ENCODE measurements at places on chromosomes 6 and 20.
A peak's percentile ranks its signal among the peaks of the same experiment; 100 is the strongest.

- no peak for DNase-seq
These were observed 930.3 kb downstream of the QKI start for GRCh38 chr6:164344801-164345291.

GRCh38 chr20:56690531-56691175 is 61.5 kb downstream of the TFAP2C start:
- no peak for DNase-seq

DNA sequence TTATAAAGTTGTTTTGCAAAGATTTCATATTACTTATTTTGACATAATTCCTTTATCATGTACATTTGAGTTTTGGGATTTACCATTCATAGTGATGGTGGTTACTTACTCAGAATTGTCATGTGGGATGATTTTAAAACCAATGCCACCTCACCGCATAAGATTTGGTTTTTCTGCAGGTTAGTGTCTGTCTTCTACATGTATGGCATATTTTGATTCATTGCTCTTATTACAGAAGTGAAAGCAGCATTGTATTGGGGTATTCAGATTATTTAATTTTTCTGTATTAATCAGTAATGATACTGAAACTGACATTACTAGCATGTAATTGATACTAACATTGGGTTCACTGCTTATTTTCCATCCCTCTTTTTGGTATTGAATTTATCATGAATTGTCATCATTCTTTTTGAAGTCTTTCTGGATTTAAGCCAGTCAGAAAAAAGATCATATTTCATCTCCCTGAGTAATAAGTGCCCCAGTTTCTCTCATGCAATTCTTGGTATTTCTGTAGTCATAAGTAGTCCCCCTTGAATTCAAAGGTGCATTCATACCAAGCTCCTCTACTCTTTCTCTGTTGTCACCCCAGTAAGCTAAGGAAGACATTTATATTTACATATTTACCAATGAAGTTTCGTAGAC is 176.6 kb downstream of the BCKDHB start:
- DNase-seq = no peak

- no peak for DNase-seq
These were observed 264.5 kb downstream of the CDH4 start for GRCh38 chr20:61516346-61517208.

DNA sequence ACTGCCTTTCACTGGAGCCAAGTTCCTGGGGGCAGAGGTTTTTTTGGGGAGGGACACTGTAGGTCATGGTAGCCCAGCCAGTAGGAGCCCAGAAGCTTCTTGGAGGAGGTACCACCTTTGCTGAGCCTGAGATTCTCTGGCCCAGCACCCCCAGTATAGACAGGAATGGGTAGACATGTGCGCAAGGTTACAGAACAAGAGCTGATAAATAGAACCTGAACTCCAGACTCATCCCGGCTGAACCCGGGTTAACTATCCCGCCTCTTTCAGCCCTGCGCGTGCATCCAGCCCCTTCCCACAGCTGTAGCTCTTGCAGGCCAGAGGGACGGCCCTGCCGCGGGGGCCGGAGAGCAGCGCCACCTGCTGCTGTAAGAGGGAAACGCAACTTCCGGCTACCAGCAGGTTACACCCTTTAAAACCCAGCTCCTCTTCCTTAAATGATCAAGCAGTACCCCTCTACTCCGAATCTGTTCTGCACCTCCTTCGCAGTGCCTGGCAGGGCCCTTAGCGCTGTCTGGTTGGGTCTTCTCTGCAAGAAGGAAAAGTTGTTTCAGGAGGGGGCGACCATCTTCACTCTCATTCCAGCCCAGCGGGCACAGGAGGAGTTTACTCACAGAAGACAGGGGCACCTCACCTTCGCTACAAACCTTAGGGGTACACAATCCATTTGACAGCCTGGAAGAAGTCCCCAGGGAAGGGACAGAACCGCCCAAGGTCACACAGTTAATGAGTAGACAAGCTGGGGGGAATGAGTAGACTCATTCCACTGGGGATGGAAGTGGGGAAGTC is 7.5 kb downstream of the SRXN1 start:
- DNase-seq = peak; percentile 18

DNA sequence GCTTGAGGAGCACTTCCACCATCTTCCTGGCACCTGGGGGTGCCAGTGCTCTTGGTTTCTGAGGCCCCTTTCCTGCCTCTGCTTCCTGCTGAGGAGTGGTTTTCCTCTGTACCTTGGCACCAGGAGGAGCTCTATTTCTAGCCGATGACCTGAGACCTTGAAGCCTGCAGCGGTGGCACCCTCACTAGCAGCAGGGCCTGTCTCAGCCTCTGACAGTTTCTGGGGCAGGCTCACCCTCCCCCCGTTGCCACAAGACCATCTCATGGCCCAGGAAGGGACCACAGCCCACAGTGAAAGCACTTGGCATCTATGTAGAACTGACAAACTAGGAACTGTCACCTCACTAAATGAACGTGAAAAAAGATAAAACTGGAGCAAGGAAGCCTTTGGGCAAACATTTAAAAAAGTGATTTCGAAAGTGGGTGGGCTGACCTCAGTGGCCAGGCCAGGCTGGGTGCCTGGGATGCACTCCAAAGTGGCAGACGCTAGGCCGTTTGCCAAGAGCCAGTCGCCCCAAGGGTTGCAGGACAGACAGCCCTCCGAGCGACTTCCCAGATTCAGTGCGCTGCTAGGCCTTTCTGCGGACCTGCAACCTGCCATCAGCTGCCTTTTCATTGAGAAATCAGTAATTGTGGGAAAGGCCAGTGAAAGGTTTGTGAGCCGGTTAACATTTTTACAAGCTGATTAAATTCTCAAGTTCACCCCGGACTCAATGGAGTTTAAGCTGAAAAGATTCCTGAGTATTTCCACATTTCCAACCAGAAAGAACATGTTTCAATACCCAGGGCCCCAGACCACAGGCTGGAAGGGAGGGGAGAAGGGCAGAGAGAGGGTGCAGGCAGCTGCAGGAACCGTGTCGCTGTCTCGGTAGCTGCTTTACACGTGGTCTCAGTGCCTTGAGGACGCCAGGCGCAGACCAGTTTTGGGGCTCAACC is 303.7 kb downstream of the ESR1 start:
- DNase-seq = no peak

GRCh38 chr6:127199470-127199869 is 67.2 kb upstream of the RNF146 start:
- DNase-seq = no peak

DNA sequence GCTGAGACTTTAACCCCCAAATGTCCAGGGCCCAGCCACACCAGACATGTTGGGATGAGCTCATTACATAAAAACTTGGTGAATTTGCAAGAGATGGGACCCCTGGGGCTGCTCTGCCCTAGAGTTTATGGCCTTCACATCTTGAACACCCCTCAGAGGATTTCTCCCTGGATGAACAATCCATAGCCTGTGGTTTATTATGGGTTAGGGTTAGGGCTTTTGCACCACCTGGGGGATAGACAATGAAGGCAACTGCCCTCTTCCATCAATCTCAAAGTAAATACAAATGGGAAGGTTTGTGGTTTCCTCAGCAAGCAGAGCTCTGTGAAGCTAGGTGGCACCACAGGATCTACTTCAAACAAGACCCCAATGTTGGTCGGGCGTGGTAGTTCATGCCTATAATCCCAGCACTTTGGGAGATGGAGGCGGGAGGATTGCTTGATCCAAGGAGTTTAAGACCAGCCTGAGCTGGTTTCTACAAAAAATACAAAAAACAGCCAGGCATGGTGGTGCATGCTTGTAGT is 17.4 kb downstream of the SPINT3 start:
- no peak for DNase-seq

DNA sequence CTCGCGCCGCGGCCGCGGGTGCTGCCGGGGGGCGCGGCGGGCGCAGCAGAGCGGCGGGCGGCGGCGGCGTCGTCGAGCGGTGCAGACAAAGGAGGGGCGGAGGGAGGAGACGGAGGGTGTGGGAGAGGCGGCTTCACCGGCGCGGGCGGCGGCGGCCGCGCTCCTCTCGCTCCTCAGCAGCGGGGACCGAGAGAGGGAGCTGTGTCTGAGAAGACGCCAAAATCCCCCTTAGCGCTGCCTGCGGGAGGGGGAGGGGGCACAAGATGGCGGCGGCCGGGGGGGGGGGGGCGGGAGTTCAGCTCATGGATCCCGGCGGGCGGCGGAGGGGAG is 296 bp downstream of the ADNP start:
- no peak for DNase-seq

- DNase-seq = no peak
These were observed 22.7 kb downstream of the MRPL14 start for GRCh38 chr6:44104481-44105021.

- no peak for DNase-seq
These were observed 127.9 kb upstream of the ADGRF1 start for GRCh38 chr6:47169785-47170616.

- no peak for DNase-seq
These were observed 57.4 kb downstream of the SYTL3 start for GRCh38 chr6:158707120-158707820.

DNA sequence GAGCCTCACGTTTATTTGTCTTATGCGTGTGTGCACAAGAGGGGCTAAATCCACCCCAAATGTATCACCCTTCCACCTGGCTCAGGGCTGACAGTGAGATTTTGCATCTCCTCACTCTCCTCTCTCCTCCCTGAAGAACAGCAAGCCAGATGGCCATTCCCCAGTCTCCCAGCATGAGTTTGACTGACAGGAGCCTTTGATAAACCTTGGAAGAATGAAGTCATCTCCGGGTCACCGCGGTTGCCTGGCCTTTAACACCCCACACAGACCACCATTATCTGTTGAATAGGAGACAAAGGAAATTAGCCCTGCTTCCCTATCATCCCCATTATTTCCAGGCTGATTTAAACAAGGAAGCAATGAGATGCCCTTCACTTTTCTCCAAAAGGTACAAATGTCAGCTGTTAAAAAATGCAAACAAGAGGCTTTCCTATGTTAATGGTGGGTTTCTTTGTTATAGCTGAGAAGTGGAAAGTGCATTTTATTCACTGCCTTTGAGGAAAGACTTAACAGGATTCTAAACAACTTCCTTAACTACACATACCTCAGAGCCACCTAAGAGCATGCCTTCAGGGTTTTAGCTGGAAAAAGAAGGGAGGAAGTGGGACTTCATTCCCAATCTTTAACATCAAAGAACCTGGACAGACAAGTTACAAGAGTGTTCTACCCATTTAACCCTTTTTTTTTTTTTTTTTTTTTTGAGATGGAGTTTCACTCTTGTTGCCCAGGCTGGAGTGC is 524.8 kb upstream of the ID4 start:
- DNase-seq = no peak

- no peak for DNase-seq
These were observed 164.4 kb upstream of the JARID2 start for GRCh38 chr6:15081447-15081846.

GRCh38 chr20:3121955-3122610 is 37.6 kb upstream of the AVP start:
- DNase-seq = no peak

DNA sequence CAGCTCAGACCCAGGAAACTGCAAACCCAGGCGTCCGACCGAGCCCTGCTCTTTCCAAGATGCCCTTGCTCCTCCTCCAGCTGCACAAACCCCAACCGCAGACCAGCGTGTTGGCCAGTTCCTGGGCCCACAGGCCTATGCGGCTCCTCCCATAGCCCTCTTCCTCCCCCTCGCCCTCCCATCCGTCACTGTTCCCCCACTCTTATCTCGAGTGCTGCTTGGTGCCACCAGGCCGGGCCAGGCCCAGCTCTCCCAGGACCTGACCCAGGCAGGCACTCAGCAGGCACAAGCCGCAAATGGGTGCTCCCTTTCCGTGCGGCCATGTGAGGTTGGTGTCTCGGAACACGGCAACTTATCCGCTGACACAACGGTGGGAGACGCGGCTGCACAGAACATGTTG is 28.6 kb downstream of the ADRM1 start:
- DNase-seq = no peak

GRCh38 chr20:59866338-59866737 is 67.1 kb downstream of the SYCP2 start:
- no peak for DNase-seq

DNA sequence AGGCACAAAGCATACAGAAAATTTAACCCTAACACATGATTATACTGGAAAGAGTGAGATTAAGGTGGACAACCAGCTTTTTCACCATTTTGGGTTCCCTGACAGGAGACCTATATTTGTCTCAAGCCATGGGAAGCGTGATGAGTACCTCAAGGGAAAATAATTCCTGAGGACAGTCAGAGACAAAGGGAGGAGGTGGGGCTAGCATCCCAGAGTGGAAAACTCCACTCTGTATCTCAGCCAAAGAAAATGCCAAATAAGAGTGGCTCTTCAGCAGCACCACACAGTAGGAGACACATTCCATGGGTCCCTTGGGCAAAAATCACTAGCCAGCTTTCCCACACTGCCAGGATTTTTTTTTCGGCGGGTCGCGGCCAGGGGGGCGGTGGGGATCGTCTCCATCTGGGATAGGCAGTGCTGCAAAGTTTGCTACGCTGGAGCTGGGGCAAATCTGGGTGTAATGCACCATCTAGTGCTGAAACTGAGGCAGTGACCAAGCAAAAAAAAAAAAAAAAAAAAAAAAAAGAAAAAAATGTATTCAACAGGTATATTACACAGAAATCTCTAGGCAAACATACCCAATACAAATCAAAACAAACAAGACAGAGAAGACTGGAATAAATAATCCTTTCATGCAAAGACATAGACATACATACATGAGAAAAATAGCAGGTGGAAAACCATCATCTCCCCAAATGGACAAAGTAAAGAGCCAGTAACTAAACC is 77.3 kb upstream of the SLC35F1 start:
- DNase-seq = no peak

DNA sequence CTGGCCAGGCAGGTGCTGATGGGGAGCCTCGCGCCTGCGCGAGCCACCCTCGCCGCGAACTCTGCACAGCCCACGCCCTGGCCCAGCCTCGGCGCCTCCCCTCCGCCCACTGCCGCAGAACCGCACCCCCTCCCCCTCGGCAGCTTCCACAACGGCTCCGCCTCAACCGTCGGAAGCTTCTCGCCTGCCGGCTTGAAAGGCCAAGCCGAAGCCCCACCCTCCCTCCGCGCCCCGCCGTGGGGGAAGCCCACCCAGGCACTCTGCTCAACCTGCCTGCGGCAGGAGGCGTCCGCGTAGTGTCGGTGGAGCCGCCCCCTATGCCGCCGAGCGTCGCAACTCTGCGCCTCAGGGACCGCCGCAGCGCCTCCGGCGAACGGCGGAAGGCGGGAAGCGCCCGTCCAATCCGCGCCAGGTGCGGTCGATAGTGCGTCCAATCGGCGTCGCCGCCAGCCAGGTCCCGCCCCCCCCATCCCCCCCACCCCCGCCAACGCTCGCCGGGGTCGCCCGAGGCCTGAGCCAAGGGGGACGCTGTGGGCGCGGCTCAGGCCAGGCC is at the start of gene SYCP2:
Gene SYCP2 (minus strand): TSS at position 342 of the 553 bp plus-strand sequence. CDS start 11,224 bp downstream, outside the sequence.
- DNase-seq = no peak

DNA sequence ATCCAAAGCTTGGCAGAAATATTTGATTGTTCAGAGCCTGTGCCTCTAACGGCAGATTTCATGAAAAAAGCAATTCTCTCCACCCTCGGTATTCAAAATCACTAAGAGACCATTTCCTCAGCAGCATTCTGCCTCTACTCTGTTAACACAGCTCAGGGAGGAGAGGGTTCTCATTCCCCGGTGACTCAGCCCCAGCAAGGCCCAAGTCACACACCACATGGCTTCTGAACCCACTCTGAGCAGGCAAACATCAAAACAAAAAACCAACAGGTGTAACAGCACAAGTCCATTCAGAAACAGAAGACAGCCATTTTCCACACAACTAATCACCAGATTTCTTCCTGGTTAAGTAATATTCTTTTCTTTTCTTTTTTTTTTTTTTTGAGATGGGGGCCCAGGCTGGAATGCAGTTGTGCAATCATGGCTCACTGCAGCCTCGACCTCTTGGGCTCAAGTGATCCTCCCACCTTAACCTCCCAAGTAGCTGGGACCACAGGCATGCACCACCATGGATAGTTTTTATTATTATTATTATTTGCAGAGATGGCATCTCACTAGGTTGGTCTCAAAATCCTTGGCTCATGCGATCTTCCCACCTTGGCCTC is 55.4 kb downstream of the GFOD1 start:
- no peak for DNase-seq
